HCT116 (cell line): ENCODE measurements at places on chromosomes 1 and 21. TPM values are rescaled to one million over a fixed set of nuclear protein-coding genes. Genes with fewer than 3 reads are reported as not detected.

- no peak overlapping the region for H3K27ac ChIP-seq
- no peak for DNase-seq
- H3K4me3 ChIP-seq, result no peak overlapping the region
- H3K4me1 ChIP-seq, result no peaks in the 10 kb centered on the region
- H3K36me3 ChIP-seq, result no peaks in the 10 kb centered on the region
These were observed 188.4 kb downstream of the SETD4 start for GRCh38 chr21:35871906-35872305.

- H3K4me1 ChIP-seq, result no peaks in the 10 kb centered on the region; the same call in 1 of the 2 replicates
- no peak for DNase-seq
- no peak overlapping the region for H3K27ac ChIP-seq
- H3K36me3 ChIP-seq, result no peaks in the 10 kb centered on the region
- H3K4me3 ChIP-seq, result no peak overlapping the region
- no peaks in the 10 kb centered on the region for H3K27me3 ChIP-seq
These were observed 40.2 kb downstream of the RASAL2 start for GRCh38 chr1:178134061-178134460.

DNA sequence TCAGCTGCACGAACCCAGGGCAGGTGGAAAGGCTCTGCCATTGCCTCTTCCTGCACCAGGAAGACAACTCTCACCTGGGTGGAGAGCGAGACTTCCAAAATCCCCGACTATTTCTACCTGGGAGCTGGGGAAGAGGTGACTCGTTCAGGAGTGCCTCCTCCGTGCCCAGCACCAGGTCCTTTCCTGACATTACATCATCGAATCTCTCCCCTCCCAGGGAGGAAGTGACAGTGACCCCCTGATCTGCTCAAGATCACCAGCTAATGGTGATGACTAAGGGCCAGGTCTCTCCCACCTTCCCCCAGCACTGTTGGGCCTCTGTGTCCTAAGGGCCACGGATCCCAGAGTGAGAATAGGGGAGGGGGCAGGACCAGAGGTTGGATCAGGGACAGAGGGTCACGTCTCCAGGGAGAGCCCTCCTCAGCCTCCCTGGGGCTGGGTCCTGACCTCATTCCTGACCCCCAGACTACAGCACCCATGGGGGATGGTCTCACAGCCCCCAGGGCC lies 6.8 kb downstream of the MEGF6 start:
- peak; percentile 50 for DNase-seq
- no peaks in the 10 kb centered on the region for H3K4me1 ChIP-seq
- no peaks in the 10 kb centered on the region for H3K36me3 ChIP-seq
- no peak overlapping the region for H3K27ac ChIP-seq

GRCh38 chr1:23799570-23800399 lies 769 bp downstream of the GALE start:
- H3K27ac ChIP-seq, result peak overlapping the region; percentile 93
- H3K4me1 ChIP-seq, result peaks cover 10% of the 10 kb centered on the region
- peaks cover 12% of the 10 kb centered on the region for H3K36me3 ChIP-seq

- H3K4me1 ChIP-seq, result peaks cover 48% of the 10 kb centered on the region
- H3K27me3 ChIP-seq, result no peaks in the 10 kb centered on the region
- H3K4me3 ChIP-seq, result no peak overlapping the region
- DNase-seq, result no peak
These were observed 73.5 kb downstream of the RPS6KC1 start for GRCh38 chr1:213124590-213124989.

DNA sequence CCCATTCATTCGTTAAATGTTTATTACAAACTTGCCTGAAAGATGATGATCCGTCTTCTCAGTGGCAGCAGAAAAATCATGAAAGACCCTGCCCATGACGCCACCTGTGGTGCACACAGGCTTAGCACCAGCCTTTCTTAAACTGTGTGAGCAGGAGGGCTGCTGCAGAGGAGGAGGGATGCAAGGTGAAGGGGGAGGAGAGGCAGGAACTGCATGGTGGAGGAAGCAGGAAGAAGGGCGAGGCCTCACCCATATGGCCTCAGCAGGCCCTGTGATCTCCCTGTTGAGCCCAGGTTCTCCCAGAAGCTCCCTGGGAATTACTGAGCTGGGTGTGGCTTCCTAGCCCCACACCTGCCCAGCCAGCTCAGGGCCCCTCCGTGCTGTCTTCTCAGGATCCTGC lies 25.0 kb upstream of the RD3 start:
- no peak overlapping the region for H3K4me3 ChIP-seq
- H3K36me3 ChIP-seq, result no peaks in the 10 kb centered on the region
- no peaks in the 10 kb centered on the region for H3K27me3 ChIP-seq
- peaks cover 31% of the 10 kb centered on the region for H3K4me1 ChIP-seq
- H3K27ac ChIP-seq, result no peak overlapping the region

DNA sequence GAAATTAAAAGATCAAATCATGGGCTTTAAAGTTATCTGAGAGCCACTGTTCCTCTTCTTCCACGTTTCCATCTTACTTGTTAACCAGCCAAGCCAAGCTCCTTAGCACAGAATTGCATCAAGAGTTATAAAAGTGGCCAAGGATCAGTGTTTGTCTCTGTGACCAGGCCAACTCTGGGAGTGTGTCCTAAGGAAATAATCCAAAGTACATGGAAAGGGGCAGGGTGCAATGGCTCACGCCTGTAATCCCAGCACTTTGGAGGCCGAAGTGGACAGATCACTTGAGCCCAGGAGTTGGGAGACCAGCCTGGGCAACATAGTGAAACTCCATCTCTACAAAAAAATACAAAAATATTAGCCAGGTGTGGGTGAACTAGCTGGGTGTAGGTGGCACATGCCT lies 10.0 kb upstream of the MPZL1 start:
- H3K36me3 ChIP-seq, result no peaks in the 10 kb centered on the region
- no peak overlapping the region for H3K27ac ChIP-seq
- DNase-seq, result no peak
- no peaks in the 10 kb centered on the region for H3K27me3 ChIP-seq

GRCh38 chr1:8169364-8170058 lies 143.4 kb upstream of the ERRFI1 start:
- no peaks in the 10 kb centered on the region for H3K36me3 ChIP-seq
- no peak for DNase-seq
- peaks cover 94% of the 10 kb centered on the region for H3K4me1 ChIP-seq
- no peaks in the 10 kb centered on the region for H3K27me3 ChIP-seq
- H3K27ac ChIP-seq, result peak overlapping the region; percentile 96

DNA sequence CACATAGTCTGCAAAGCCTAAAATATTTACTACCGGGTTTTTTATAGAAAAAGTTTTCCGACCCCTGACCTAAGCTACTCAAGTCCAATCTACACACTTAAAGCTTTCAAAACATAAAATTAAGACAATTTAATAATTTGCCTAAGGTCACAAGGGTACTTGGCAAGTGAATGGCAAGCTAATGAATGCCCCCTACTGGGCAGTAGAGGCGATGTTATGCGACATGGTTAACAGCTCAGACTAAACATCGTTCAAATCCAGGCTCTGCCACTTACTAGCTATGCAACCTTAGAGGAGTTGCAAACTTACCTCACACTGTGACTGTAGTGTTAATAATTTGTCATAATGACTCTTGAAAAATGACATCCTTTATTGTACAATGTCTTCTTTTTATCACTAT lies 317.2 kb upstream of the NFIA start:
- H3K27ac ChIP-seq, result no peak overlapping the region
- H3K4me1 ChIP-seq, result no peaks in the 10 kb centered on the region
- DNase-seq, result peak; percentile 50

DNA sequence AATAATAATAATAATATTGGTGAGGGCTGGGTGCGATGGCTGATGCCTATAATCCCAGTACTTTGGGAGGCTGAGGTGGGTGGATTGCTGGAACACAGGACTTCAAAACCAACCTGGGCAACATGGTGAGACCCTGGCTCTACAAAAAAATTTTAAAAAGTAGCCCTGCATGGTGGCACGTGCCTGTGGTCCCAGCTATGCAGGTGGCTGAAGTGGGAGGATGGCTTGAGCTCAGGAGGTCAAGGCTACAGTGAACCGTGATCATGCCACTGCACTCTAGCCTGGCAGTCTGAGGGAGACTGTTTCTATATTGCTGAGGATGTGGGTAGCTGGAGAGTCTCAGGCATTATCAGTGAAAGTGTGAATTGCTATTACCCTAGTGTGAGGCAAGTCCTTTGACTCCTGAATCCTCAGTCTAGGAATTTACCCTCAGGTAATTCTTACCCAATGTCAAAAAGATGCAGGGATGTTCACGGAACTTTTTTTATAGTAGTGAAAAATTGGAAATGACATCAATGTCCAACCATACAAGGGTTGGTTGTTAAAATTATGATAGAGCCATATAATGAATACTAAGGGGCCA lies 61.8 kb upstream of the RPL11 start:
- peaks cover 6% of the 10 kb centered on the region for H3K4me1 ChIP-seq
- DNase-seq, result no peak
- no peaks in the 10 kb centered on the region for H3K36me3 ChIP-seq
- no peak overlapping the region for H3K4me3 ChIP-seq
- H3K27ac ChIP-seq, result no peak overlapping the region

DNA sequence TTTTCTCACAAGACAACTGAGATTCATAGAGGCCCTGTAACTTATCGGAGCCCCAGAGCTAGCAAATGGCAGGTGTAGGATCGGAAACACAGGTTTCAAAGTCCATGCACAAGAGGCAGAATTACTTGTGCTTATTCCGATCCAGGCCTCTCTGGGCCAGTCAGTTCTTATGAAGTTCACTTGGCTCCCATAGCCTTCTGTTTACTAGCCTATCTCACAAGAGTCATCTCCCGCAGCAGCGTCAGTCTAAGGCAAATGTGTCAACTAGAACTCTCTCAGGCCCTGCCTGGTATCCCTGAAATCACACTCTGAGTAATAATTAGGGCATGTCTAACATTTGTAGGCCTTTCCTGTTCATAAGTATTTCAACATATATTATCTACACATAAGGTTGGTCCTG lies 43.3 kb downstream of the PHC2 start:
- no peaks in the 10 kb centered on the region for H3K27me3 ChIP-seq
- peaks cover 14% of the 10 kb centered on the region for H3K4me1 ChIP-seq
- H3K36me3 ChIP-seq, result no peaks in the 10 kb centered on the region
- no peak for DNase-seq

- H3K4me1 ChIP-seq, result no peaks in the 10 kb centered on the region
- no peaks in the 10 kb centered on the region for H3K36me3 ChIP-seq
- H3K4me3 ChIP-seq, result no peak overlapping the region
- H3K27me3 ChIP-seq, result no peaks in the 10 kb centered on the region
- peak; percentile 36 for DNase-seq
These were observed 41.0 kb downstream of the BRINP3 start for GRCh38 chr1:190436615-190437014.

DNA sequence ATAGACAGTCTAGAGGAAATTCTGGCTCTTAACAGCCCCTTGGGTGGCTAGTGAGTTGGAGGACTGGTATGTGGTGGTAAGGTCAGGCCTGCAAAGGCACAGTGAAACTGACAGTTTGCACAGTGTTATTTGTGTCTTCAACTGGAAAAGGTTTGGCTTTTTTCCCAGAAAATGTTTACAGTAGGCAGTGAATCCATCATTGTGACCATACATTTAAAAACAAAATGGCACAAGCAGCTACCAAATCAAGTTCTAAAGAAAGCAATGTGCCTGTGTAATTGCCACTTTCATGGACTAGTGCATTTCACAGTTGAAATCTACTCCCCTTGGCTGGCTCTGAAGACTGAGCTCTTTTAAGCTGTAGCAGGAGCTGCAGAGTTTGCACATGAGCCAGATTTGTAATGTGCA lies 24.8 kb downstream of the ATPAF1 start:
- no peaks in the 10 kb centered on the region for H3K27me3 ChIP-seq
- H3K27ac ChIP-seq, result no peak overlapping the region
- H3K36me3 ChIP-seq, result no peaks in the 10 kb centered on the region
- no peak overlapping the region for H3K4me3 ChIP-seq
- no peak for DNase-seq

- H3K36me3 ChIP-seq, result no peaks in the 10 kb centered on the region
- no peak overlapping the region; the same call in 1 of the 2 replicates for H3K27ac ChIP-seq
- no peak overlapping the region for H3K4me3 ChIP-seq
- H3K27me3 ChIP-seq, result no peaks in the 10 kb centered on the region
- DNase-seq, result no peak
These were observed 18.7 kb upstream of the LBR start for GRCh38 chr1:225446595-225446960.

DNA sequence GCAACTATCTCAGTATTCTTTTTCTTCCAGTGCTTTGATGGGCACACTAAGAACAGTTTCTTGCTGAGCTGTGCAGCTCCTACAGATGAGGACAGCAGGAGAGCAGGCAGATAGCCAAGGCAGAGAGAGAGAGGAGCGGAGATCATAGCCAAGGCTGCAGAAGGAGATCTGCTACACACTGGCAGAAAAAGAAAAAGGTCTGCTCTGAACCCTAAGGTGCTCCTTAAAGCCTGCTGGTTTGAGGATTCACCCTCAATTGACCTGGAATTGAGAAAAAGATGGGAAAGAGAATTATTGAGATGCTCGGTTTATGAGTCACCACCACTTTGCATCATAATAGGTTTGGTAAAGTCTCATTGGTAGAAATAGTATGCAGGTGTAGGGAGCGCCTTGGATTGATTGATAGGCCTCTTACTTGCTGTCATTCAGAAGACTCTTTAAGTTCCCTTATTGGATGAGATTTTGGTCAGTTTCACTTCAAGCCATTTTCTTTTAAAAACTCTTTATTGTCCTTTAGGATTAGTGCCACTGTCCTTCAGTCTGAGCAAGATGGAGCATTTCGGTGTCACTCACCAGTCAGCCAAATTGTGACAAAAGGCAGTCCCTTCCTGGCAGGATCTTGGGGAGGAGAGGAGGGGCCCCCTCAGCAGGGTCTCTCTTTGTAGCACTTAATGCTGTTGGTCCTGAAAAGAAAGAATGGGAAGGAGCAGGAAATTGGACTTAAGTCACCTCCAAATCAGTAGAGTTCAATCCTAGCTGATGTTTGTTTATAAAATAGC lies 685.0 kb downstream of the ADGRL2 start:
- H3K27me3 ChIP-seq, result no peaks in the 10 kb centered on the region
- H3K36me3 ChIP-seq, result no peaks in the 10 kb centered on the region
- H3K4me1 ChIP-seq, result peaks cover 7% of the 10 kb centered on the region; the same call in 1 of the 2 replicates
- H3K4me3 ChIP-seq, result no peak overlapping the region
- H3K27ac ChIP-seq, result no peak overlapping the region

- H3K4me1 ChIP-seq, result no peaks in the 10 kb centered on the region
- peaks cover 5% of the 10 kb centered on the region; the same call in 1 of the 2 replicates for H3K27me3 ChIP-seq
- H3K4me3 ChIP-seq, result no peak overlapping the region
- H3K36me3 ChIP-seq, result no peaks in the 10 kb centered on the region
- DNase-seq, result no peak
These were observed 75.4 kb upstream of the CLDN14 start for GRCh38 chr21:36555199-36555800.

- no peaks in the 10 kb centered on the region for H3K4me1 ChIP-seq
- H3K36me3 ChIP-seq, result no peaks in the 10 kb centered on the region
- H3K4me3 ChIP-seq, result no peak overlapping the region
These were observed 212.9 kb upstream of the HOOK1 start for GRCh38 chr1:59601811-59602210.

The VSIG8 gene
- total RNA-seq, result not detected

The BACE2 gene
- total RNA-seq, result 23.2 TPM

The HPDL gene
- total RNA-seq, result not detected

The SPRR2A gene
- total RNA-seq, result not detected

The FAM78B gene
- total RNA-seq, result 1.4 TPM

The RBM11 gene
- not detected for total RNA-seq

The KRTAP22-1 gene
- not detected for total RNA-seq

The KCNA3 gene
- total RNA-seq, result 0.07 TPM

The HSD3B2 gene
- 1.4 TPM for total RNA-seq

The LRRN2 gene
- total RNA-seq, result 3.2 TPM

The PMVK gene
- total RNA-seq, result 24.0 TPM

The EIF2D gene
- total RNA-seq, result 54.8 TPM
